Activated CD4-positive, alpha-beta T cell treated with anti-CD3 and anti-CD28 coated beads, Interleukin-2, amount 50 U/mL, for 16 hours (primary cell): ENCODE measurements at places on chromosomes 3 and 15.

DNA sequence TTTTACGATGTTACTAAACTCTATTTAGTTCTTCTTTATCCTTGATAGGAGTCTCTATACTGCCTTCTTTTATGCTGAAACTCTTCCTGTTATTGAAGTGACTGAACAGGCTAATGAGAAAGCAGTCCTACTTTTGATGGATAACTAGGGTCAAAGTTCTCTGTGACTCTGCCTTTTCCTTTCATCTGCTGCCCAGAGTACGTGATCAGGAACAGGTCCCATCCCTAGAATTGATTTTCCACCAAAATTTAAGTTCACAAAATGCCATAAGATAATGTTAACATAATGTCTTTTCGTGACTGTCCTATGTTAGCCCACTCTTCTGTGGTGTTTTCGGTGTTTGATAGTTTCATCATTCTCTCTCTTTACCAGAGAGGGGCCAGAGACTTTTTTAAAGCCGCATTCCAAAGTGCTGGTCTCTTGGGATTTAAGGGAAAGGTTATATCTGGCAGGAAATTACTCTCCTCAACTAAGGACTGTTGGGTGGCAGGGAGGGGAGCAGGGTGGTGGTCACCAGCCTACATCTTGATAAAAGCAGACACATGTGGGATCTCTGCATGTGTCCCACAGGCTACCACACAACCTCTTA, 50.3 kb upstream of the PLXND1 start:
- no peak for DNase-seq

GRCh38 chr3:177279118-177279815, 82.0 kb upstream of the TBL1XR1 start:
- DNase-seq: no peak

GRCh38 chr15:41933771-41934170, 38.6 kb downstream of the EHD4 start:
- no peak for DNase-seq

DNA sequence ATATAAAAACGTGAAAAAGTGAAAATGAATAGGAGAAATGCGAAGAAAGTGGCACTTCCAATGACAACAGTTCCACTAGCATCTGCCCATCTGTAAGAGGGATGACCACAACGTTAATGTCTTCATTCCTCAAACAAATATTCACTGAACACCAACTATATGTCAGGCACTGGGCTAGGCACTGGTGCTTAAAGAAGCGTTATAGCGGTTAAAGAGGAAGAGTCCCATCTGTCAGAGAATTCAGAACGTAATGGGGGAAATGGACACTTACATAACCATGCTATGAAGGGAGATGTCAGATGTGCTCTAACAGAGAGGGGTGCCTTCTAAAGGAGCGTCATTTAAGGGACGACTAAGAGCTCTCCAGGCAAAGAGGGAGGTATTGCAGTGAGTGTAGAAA, 8.2 kb downstream of the RUBCN start:
- no peak for DNase-seq

DNA sequence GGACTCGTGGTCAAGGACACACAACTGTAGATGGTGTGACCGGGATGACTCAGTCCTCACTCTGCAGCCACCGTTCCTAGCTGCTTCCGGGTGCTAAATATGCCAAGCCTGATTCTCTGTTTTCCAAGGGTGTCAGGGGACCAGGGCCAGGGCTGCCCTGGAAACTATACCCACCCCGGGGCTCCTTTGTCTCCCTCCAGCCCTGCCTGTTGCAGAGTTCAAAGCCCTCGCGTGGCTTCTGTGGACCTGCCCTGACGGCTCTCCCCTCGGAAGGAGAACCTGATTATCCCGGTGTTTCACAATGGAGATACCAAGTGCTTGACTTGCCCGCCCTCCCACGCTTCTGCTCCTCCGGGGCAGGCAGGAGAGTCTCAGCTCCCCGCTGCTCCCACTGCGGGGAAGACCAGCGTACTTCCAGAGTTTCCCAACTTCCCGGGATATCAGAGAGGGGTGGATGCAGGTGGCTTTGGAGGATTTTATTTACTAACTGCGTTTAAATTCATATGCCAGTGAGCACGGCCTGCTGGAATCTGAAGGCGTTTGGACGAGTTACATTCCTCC, 125.0 kb downstream of the ASB7 start:
- no peak for DNase-seq

- DNase-seq: no peak
Measured at GRCh38 chr15:57218826-57219576, 157.3 kb upstream of the CGNL1 start.

- DNase-seq: no peak
Measured at GRCh38 chr3:193780397-193780796, 187.4 kb downstream of the OPA1 start.

DNA sequence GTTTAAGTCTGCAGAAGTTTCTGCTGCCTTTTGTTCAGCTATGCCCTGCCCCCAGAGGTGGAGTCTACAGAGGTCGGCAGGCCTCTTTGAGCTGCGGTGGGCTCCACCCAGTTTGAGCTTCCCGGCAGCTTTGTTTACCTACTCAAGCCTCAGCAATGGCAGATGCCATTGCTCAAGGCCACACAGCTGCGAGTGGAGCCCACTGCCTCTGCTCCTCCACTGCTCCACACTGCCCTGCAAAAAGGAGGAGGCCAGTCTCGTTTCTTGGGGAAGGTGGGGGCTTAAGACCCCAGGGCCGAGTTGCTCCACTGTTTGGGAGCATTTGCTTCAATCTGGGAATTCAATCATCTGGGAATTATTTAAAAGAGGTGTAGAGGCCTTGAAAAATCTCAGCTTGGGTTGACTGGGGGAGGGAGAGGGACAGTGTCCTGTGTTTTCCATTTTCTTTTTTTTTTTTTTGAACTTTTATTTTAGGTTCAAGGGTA, 144.6 kb upstream of the MEF2A start:
- no peak for DNase-seq

- DNase-seq: no peak
Measured at GRCh38 chr3:10170915-10171478, 6.3 kb downstream of the IRAK2 start.

DNA sequence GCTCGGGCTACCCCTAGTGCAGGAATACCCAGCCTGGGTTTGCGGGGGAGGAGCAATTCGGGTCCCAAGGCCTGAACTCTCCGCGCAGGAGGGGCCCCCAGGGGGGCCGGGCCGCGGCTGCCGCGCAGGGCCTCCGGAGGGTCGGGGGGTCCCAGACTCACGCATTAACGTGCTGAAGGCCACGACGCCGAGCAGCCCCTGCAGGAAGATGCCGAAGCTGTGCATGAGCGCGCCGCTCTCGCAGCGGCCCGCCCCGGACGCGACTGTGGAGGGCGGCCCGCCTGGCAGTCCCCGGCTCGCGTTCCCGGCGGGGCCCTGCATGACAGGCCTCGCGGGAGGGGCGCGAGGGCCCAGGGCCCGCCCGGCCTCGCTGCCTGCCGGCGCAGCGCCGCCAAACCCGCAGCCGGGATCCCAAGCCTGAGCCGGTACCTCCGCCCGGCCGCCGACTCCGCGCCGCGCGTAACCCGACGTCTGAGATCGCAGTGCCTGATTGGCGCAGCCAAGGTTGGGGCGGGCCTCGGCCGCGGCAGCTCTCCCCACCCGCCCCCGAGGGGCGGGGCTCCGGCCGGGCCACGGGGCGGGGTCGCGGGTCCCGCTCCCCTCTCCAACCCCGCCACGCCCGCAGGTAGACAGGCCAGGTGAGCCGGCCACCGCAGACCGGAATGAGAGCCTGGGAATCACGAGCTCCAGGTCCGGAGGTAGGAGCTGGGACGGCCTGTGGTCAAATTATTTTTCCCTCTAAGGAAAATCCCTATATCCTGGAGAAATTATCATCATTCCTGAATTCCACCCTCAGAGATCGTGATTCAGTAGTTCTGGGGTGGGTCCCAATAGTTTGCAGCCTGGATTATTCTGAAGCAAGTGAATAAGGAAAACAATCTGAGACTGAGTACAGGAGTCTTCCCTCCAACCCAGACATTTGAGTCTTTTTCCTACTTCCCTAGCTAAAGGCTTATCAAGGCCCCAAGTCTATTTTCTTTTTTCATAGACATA, at the start of gene STIMATE:
Gene STIMATE (minus strand): TSS at position 419 of the 993 bp plus-strand sequence. CDS start 98 bp downstream, at position 321.
- DNase-seq: peak; percentile 91

DNA sequence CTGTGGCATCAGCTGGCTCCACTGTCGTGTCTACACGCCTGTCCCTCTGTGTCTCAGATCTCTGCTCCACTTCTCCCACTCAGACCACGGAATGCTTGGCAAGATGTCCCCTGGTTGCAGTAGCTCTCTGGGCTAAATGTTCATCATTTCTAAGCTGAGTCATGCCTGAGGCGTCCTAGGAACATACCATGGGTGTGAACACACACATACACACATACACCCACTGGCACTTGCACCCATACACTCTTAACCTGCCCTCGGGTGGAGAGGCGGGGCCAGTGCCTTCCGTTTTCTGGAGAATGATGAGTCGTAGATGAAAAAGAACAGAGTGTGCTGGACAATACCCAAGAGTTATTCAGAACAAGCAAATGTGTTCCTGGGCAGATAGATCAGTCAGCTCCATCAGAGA, 72.4 kb downstream of the SENP2 start:
- DNase-seq: no peak

GRCh38 chr3:158802409-158803268, 785 bp downstream of the MFSD1 start:
- DNase-seq: peak; percentile 6

GRCh38 chr3:89107461-89108290, at the start of gene EPHA3:
Gene EPHA3, plus strand, starts transcription at chr3:89107621. Its CDS starts 128 bp downstream, at chr3:89107749.
- peak; percentile 48 for DNase-seq

DNA sequence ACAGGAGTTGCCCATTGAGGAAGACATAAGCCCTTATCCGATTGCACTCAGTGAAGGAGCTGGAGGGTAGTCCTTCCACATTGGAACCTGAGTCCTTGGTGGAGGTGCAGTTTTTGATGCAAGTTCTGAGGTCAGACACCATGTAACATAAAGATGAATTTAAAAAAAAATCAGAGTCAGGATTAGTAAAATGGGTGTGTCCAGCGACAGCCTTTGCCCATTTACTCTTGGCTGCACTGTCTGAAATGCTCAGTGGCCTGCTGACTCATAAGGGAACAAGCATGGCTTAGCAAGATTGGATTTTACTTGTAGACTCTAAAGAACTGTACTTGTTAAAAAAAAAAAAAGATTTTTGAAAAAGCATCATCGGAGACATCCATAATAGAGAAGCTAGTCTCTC, 241.1 kb upstream of the TOPAZ1 start:
- no peak for DNase-seq

GRCh38 chr3:87121856-87122255, 105.3 kb upstream of the CHMP2B start:
- DNase-seq: no peak

DNA sequence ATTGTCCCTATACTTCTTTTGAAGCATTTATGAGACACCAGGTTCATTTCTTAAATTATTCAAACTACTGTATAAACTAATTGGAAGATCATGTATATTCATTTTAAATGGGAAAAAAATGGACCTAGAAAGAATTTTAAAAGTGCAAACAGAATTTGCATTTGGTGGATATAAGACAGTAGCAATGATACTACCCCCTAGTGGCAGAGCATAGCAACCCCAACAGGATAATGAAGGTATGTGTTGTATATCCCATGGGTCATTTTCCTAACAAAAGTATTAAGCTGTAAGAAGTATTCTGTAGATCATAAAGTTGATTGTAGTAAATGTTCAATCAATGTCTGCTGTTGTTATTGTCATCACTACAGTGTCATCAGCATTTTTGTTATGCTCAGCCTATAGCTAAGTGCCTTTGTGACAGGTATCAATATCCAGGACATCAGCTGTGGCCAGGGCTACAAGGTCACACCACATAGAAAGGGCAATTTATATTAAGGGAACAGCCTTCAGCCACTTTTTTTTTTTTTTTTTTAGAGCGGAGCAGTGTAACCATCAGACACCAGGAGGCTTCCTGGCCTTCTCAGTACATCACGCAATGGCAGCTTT, 175.8 kb downstream of the FOXB1 start:
- peak; percentile 51 for DNase-seq

- no peak for DNase-seq
Measured at GRCh38 chr3:165254812-165255211, 58.6 kb upstream of the SLITRK3 start.

GRCh38 chr3:141851411-141851810, 25.0 kb upstream of the ATP1B3 start:
- no peak for DNase-seq

DNA sequence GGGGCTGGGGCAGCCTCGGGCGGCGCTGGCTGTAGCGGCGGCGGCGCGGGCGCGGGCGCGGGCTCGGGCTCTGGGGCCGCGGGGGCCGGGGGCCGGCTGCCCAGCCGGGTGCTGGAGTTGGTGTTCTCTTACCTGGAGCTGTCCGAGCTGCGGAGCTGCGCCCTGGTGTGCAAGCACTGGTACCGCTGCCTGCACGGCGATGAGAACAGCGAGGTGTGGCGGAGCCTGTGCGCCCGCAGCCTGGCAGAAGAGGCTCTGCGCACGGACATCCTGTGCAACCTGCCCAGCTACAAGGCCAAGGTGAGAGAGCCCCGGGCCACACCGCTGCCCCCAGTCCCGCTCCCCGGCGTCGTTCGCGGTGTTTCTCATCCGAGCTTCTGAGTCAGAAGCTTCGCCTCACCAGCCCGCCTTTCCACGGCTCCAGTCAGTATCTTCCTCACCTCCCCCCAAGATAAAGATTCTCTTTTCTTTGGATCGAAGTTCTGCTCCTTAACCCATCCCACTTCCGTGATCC, 600 bp downstream of the FBXO45 start:
- DNase-seq: peak; percentile 54

DNA sequence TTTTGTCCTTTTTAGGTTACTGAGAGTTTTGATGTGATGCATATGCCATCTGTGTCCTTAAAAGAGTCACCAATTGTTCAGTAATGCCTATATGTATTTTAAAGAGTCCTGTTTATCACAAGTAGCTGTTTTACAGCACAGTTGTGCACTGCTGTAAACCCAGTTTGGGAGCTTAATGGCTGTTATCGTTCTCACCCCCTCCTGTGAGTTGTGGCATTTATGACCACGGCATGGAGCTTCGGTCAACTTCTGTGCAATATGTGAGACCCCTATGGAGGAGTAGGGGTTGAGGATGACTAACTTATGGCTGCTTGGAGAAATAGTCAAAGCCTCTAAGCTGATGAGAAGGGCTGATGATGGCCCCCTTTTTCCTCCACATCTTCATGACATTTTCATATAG, 67.2 kb downstream of the ARHGEF26 start:
- no peak for DNase-seq

DNA sequence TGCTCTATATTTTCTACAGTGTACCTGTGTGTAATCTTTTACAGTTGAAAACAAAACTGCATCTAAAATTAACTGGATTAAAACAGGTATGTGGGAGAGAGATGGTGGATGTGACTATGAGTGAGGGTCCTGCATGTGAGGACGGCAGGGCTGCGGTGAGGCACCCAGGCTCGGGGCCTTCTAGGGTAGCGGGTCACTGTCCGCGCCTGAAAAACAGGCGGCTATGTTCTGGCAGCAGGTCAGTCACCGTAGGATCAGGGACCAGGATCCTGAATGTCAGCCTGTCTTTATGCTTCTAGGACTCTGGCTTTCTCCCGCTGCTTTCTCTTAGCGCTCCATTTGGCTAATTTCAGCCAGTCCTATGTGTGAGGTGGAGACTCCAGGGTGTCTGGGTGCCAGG, 12.6 kb downstream of the TMEM40 start:
- DNase-seq: no peak

- DNase-seq: no peak
Measured at GRCh38 chr3:25252291-25252690, 175.8 kb upstream of the RARB start.
